ENCODE measurements at places on chromosomes 2 and 18.

GRCh38 chr18:48688961-48689360 lies 150.1 kb downstream of the CTIF start:
- DNase-seq: no peak

DNA sequence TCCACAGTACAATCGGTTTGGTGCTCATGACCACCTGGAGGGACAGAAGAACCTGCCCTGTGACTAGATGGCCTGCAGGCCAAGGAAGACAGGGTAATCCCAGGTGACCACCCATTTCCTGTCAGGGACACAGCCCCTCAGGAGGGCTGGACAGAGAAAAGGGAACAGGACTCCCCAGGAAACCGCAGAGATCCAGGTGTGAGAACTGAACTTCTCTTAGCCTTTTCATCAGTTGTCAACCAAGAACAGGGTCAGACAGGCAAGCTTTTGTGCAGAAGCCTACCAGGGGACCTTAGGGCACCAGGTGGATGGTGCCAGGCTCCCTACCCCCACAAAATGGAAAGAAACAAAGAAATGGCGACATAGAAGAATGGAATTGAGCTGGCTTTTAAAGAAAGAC lies 132.3 kb downstream of the HDAC4 start:
- no peak for DNase-seq

GRCh38 chr2:240956171-240956934 lies 42.1 kb upstream of the SNED1 start:
- DNase-seq: no peak

GRCh38 chr18:9824952-9825371 lies 60.8 kb upstream of the TXNDC2 start:
- DNase-seq: no peak

DNA sequence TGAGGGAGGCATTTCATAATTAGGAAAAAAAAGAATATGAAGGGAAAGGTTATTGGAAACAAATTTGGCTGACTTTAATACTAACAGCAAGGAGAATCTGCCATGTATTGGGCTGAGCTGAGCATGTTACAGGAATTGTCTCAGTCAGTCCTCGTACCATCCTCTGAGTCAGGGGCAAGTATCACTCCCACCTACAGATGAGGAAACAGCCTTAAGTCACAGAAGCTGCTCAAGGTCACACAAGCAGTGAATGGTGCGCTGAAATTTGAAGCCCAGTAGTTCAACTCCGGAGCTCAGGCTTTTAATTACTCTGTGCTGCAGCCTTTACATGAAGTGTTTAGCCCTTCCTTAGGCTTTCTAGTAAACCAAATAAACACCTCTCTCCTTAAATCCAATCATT lies 17.3 kb downstream of the PROKR1 start:
- DNase-seq: no peak

DNA sequence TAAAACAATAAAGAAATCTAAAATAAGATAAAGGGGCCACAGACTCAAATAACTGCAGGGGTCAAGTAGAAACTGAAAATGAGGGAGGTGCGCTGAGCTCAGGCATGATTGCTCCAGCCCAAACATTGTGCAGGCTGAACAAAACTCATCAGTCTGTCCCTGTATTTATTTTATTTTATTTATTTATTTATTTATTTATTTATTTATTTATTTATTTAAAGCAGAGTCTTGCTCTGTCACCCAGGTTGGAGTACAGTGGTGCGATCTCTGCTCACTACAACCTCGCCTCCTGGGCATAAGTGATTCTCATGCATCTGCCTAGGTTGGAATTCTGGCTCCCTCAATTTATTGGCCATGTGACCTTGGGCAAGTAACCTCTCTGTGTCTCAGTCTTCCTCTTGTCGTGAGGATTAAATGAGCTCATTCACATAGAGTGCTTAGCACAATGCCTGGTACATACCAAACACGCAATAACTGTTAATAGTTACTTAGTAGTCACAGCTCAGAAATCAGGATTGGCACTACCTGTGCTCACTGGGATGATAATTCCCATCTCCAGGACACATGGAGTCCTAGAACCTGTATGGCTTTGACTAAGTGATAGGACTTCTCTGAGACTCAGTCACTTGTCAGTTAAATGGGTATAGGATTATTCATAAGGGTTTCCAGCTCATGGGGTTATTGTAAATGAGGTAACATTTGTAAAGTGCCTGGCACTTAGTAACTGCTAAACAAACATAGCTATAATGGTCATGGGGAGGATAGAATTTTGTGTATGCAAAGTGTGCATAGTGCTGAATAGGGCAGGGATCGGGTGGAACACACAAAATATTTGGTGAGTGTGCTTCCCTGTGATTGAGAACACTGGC lies 6.0 kb downstream of the SPEG start:
- no peak for DNase-seq

GRCh38 chr18:49168281-49168985 lies 217.7 kb upstream of the SMAD7 start:
- DNase-seq: no peak

DNA sequence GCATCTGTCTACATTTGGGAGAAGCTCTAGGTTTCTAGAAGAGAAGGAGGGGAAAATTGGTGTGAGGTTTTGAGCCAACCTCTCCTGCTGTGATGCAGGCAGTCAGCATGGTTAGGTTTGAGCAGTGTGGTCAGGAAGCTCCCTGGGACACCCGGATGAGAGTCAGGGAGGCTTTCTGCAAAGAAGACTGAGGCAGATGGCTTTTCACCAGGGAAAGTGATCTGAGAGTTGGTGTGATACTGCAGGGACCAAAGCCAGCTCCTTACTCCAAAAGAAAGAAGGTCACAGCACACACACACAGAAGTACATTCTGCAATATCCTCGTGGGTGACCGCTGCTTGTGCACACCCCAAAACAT lies 75.8 kb upstream of the BCL11A start:
- no peak for DNase-seq

GRCh38 chr2:96209011-96209728 lies 543 bp upstream of the STARD7 start:
- no peak for DNase-seq

DNA sequence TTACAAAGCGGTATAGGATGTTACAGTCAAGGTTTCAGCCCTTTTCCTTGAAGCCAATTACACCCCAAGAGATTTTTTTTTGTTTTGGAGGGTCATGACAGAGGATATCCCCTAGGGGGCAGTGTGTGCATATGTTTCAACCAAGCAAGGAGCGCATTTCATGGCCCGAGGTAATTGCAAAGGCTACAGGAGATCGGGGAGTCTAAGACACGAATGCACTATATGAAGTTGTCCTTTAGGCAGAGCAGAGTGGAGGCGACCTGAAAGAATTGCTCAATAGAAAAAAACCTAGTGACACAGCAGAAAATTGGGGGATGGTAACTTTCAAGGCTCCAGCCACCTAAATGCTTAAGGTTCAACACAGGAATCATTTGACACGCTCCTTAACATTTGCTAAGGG lies 219.8 kb upstream of the PARD3B start:
- peak; percentile 59 for DNase-seq

DNA sequence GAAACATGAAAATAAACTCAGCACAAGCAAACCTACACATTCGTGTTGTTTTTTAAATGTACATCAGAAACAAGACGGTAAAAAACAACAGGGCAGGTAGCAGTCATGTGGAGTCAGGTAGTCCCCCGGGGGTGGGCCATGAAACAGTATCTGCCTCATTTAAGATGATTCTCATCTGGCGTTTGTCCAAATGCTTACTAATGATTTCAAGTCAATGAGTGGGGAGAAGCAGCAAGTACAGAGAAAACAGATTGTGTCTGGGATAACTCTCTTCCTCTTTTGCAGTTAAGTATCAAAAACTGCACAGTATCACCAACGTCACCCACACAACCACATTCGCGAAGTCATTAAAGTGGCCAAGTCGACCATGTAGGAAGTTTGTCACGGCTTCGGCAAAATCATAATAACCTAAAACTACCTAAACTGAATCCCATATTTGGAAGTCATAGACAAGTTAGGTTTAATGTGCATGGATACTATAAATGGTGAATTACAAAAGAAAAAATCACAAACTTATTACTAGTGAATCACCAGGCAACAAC lies 1.3 kb downstream of the LAPTM4A start:
- peak; percentile 64 for DNase-seq

DNA sequence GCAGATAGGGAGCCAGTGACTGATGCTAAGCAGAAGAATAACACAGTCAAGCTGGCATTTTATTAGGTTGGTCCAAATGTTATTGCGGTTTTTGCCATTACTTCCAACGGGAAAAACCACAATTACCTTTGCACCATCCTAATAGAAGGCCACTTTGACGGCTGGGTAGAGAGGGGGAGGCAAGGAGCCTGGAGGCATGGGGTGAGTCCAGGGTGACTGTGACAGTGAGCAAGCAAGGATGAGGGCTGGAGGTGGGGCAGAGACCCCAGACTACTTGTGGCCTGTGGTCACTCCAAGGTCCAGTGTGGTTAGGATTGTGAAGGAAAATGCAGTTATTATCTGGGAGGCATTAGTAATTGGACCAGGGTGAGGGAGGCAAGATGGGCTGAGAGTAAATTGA lies 389.5 kb downstream of the CLIP4 start:
- DNase-seq: no peak

DNA sequence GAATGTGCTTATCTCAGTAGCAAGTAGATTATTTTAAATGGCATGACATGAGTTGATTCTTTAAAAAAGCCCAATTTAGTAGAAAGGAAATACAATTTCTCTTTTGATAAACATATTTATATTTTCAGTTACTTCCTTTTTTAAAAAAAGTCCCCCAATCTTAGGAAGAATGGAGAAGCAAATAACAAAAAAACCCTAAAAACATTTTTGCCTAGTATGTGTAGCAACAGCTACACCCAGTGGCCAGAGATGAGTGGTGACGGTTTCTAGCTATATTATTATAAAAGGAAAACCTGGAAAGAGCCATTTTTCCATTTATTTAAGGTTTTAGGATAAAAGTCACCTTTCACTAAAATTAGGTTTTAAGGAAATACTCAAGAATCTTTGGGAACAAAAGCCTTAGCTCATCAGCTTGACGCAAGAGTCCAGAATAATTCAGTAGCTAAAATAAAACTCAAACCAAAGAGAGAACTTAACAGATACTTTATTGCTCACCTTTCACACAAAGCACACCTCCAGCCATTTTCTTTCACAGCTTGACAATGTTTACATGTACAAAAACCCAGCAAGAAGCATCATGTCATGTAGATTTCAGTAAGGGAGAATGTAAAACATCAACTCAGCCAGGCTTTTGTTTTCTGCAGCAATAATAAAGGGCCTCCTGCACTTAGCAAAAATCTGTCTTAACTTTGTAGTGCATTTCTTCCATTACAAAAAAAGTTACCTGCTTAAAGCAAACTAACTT lies 15.7 kb downstream of the FAM98A start:
- peak; percentile 30 for DNase-seq

- no peak for DNase-seq
Observed at GRCh38 chr18:6270771-6271216, 143.9 kb downstream of the L3MBTL4 start.

- no peak for DNase-seq
Observed at GRCh38 chr2:152437276-152438108, 102.5 kb downstream of the FMNL2 start.

GRCh38 chr2:120219291-120219690 lies 3.9 kb downstream of the TMEM185B start:
- no peak for DNase-seq

- no peak for DNase-seq
Observed at GRCh38 chr2:161708350-161708975, 84.2 kb downstream of the SLC4A10 start.

DNA sequence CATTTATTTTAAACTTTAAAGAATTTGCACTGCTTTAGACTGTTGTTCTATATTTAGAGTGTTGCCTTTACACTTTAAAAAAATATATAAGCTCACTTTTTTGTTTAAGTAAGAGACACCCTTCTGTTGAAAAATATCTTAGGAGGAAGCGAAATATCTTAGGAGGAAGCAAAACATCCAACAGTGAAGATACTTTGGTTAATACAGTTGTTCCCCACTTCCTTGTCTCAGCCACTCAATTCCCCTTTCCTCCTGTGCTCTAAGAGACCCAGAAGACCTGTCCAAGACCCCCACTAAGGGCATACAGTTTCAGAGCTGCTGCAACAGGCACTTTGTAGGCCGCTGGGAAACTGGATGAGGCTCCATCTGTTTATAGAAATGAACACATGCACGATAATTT lies 5.7 kb downstream of the SERPINB8 start:
- no peak for DNase-seq

DNA sequence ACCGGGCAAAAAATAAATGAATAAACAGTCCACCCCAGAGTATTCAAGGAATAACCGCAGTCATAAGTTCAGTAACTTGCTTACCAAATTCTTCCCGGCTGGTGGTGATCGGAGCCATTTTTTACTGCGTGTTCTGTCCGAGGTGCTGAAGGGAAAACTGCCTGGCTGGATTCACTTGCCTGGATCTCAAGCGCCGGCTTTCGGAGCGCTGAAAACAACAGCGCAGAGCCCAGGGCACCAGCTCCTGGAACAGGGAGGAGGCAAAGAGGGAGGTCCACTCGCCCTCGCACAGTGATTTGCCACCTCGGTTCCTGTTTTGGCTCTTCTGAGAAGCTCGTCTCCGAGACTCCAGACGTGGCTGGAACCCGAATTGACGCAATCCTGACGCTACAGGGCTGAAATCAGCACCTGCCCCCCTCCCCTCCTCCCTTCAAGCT lies at the start of gene SYT4:
Gene SYT4, minus strand, starts transcription at position 327 of the 437 bp plus-strand sequence. Its CDS starts 209 bp downstream, at position 118.
- peak; percentile 49 for DNase-seq

DNA sequence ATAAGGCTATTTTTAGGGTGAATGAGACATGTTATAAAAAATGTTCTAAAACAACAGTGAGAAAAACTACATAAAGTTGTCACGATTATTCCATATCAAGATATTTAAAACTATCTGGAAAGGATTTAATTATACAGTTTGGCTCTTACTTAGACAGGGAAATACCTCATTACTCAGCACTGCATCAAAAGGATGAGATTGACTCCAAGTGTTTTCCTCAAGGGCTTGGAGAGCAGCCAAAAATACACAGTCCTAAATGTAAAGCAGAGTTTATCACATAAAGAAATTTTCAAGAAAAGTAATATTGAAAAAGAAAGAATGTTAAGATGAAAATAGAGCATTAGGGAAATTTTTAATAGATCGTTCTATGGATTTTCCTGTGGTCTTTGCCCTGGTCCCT lies 285.5 kb upstream of the NETO1 start:
- no peak for DNase-seq
